ENCODE measurements at places on chromosomes 7 and 10.

- no peak for DNase-seq
These were observed 126.8 kb downstream of the SKIDA1 start for GRCh38 chr10:21398563-21399231.

GRCh38 chr10:8269976-8270375, 215.5 kb downstream of the GATA3 start:
- no peak for DNase-seq

- DNase-seq = no peak
These were observed 15.9 kb upstream of the FAS start for GRCh38 chr10:88974446-88975376.

DNA sequence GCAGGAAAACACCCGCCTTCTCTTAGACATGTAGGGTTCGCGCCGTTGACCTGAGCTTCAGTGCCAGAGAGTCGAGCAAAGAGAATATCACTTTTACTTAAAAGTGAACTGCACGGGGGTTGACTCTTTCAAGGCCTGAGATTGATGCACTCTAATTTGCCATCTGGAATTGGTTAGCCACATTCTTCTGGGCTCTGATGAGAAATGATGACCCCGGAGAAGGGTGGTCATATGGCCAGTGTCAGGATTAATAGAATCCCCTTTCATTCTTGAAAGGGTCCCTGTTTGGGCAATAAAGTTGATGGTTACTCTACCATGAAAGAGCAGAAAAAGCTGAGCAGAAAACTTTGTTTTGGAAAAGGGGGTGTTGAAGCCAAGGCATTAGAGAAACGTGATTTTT, 31.2 kb downstream of the GRK5 start:
- no peak for DNase-seq

DNA sequence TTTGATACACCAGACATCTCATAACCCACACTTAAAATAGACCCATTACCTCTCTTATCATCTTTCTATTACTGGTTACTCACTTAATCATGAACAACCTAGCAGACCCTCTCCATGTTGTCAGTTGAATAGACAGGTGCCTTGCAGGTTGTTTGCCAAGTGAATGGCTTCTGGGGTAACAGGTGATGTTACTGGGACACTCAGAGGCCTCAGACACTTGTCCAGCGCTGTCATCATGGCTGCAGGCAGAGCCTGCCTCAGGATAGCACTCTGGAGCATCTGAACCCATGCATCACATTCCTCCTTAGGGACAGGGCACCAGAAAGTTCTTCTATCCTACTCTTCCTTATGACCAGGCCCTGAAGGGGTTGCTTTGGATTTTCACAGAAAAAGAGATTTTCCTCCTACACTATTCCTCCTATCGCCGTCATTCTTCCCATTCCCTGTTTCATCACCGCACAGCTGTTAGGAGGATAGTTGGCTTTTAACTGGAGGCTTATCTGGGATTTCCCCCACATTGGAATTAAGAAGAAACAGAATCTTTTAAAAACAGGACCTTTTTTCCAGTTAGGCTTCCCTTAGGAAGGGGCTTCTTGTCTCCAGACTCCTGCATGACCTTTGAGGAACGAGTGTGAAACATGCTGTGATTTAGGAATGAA, 182.1 kb downstream of the VTI1A start:
- no peak for DNase-seq

GRCh38 chr7:45187089-45187945, 29.7 kb downstream of the RAMP3 start:
- no peak for DNase-seq

GRCh38 chr7:35792873-35793489, 7.9 kb upstream of the SEPTIN7 start:
- DNase-seq = no peak

DNA sequence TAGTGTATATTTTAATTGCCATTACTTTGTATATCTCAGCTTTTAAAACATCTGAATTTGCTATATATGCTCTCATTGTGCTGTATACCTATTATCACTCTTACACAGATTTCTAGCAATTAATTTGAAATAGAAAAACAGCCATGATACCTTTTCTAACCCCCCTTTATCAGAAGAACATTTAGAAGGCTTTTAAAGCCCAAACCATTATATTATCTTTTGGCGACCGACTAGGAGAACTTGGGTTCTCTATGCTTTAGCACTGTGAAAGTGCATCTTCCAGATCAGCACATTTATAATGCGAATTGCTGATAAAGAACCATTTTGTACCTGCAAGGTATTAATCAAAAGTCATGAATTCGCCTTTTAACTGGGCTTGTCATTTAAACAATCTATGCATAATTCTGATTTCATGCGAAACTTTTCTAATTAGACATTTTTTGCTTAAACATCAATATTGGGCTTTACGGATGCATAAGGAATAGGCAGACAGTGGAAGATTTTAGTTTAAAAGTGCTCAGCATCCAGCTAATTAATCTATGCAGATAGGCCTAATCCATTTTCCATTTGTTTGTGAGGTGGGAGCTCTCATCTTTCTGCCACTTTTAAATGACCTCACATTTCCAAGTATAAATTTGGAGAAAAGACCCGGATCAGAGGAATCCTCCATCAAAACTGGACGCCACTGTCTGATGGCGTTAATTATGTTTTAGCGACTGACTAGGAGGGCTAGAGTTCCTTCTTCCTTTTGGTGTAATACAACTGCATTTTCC, 1.2 kb upstream of the MLLT10 start:
- DNase-seq = no peak

DNA sequence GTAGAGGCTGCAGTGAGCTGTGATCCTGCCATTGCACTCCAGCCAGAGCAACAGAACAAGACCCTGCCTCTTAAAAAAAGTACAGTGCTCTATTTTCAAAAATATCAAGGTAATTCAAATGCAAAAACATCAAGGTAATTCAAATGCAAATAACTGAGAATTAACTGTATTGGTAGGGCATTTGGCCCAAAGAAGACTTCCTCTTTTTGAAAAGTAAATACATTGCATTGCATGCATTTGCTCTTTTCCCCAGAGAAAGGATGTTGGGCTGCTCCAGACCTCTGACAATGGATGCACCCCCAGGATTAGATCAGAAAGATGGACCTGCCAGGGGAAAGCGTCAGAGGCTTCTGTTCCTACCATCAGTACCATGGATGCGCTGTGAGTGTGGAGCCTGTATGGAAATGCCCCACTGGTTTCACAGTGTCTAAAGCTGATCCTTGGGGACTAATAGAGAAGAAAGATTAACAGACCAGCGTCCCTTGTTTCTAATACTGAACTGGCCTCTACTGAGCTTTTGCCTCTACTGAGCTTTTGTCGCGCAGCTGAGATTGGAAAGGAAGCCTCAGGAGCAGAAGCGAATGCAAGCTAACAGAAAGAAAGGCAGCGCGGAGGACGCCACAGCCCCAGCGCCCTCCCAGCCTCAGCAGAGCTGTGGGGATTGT, 93.5 kb upstream of the LYZL2 start:
- DNase-seq = no peak

- DNase-seq = no peak
These were observed 740.9 kb downstream of the POM121L12 start for GRCh38 chr7:53776323-53776722.

DNA sequence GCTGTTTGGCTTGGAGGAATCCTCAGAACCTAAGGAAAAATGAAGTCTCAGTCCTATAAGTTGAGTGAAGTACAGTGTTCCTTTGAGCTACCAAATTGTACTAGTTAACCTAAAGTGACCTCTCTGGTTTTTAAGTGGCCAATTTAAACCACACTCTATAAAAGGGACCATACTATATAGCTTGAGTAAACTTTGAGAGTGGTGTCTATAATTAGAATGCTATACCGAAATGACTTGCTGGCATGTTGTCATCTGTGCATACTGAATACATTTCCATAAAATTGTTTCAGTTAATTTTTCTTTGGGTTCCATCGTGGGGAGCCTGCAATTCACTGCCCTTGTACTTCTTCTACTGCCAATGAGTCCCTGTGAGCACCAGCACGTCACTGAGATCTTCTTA, 151.1 kb downstream of the DKK1 start:
- DNase-seq = no peak

GRCh38 chr7:111392294-111392693, 170.0 kb downstream of the IMMP2L start:
- no peak for DNase-seq

DNA sequence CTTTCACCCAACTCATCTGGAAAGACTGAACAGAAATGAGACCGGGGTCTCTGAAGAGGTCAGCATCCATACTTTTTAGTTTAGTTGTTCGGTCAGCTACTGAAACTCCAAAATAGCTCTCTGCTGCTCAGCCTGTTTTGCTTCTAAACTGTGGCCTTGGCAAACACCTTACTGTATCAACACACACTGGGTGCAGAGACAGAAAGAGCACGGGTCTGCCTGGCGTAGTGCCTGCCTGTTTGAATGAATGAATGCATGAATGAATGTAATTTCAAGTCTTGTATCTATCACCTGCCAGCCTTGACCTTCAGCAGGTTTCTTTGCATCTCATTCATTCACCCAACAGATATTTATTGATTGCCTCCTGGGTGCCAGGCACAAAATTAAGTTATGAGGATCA, 98.4 kb downstream of the PLPP4 start:
- no peak for DNase-seq

DNA sequence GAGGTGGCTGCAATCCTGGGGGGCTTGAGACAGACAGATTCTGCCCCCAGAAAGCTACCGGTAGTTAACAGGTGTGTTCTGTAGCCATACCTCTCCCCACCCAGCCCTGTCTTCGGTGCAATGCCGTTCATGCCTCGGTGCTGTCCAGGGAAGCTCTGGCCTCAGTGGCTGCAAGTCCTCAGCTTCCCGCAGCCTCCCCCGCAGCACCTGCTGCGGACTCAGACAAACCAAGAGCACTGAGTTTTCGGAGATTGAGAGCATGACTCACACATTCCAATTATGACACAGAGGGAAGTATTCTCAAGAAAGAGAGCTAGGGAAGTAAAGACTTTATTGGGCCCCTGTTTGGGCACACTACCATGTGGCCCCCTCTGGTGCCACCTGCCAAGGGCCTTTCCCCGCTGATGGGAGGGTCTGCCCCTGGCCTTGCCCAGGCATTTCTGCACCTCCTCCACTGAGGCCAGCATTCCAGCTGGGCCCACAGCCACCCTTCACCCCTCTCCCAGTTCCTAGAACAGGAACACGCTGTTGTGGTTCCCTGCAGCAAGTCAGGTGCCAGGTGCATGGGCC, 30.2 kb upstream of the EZH2 start:
- no peak for DNase-seq

GRCh38 chr10:35089611-35090161, 455 bp downstream of the CUL2 start:
- DNase-seq = no peak

- DNase-seq = no peak
These were observed 134.8 kb downstream of the CUL2 start for GRCh38 chr10:34955391-34955790.

DNA sequence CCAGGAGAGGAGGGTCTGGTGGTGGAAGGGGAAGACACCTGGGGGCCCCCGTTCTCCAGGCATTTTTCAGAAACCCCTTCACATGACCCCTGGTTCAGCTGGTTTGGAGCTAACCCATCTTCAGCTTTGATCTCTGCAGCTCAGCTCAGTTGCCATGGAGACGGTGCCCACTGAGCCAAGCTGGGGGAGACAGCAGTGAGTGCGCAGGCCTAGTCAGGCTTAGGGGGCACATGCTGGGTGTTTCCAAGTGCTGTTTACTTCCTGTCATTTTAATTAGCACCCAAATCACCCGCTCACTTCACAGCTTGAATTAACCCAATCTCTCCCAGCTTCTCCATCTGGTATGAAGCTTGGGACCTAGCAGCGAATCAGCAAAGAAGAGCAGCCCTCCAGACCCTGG, 9.0 kb downstream of the SPOCK2 start:
- no peak for DNase-seq

GRCh38 chr7:135690566-135690965, 28.3 kb downstream of the STMP1 start:
- no peak for DNase-seq

GRCh38 chr7:56105508-56105907, 768 bp downstream of the CHCHD2 start:
- no peak for DNase-seq

- no peak for DNase-seq
These were observed 87.8 kb downstream of the BTRC start for GRCh38 chr10:101441541-101442455.

DNA sequence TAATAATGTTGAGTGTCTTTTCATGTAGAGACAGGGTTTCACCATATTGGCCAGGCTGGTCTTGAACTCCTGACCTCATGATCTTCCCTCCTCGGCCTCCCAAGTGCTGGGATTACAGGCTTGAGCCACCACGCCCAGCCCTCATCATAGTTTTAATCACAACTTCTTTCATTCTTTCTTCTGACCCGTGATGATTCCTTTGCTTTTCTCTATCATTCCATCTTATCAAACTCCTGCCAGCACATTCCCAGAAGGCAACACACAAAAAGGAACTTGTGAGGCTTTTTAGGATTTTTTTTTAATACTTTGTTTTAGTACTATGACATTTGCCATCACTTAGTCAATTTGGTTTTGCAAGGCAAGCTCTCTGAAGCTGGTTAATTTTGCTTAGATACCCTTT, 77.5 kb upstream of the MEOX2 start:
- DNase-seq = no peak

GRCh38 chr10:86046845-86047460, 319.6 kb downstream of the GRID1 start:
- no peak for DNase-seq

GRCh38 chr10:30384701-30385201, 35.7 kb upstream of the MTPAP start:
- DNase-seq = no peak

DNA sequence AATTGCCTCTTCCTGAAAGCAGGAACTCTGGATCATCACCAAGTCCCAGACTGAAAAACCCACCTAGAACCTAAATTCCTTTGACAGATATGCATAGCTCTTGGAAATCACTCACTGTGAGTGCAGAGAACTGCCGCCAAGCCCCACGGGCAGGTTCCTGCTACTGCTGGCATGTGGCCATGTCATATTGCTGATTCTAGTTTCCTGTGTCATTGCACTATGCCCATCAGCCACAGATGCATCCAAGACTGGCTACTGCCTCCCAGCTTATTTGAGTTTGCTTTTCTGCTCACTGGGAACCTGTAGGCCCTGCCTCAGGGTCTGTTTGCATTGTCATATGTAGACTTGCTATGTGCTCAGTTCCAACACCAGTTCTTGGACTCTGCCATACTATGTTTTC, 786.0 kb downstream of the GRID1 start:
- no peak for DNase-seq

DNA sequence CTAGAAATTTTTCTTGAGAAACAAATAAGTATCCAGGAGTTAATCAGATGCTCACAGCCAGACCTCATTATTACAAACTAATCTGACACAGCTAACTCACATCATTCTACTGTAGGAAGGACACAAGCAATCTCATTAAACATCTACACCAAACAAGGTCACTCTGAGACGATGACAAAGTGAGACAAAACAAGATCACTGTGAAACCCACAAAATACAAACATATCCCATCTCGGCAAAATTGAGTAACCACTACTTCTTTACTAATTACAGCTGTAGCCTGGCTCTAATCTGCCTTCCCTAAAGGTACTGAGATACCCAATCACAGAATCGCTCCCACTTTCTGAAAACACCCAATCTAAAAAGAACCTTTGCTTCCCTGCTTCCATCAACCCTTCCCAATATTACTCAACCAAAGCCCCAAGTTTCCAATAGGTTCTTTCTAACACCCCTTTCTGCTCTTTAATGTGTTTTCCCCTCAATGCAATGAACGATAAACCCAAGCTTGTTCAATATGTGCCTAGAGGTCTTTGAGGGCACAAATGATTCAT, 26.9 kb downstream of the CCDC6 start:
- no peak for DNase-seq

- DNase-seq = no peak
These were observed 959 bp downstream of the DCLRE1C start for GRCh38 chr10:14952851-14953423.

GRCh38 chr10:119401671-119402395, 140.7 kb downstream of the RGS10 start:
- no peak for DNase-seq

GRCh38 chr10:122052701-122053100, 63.7 kb downstream of the TACC2 start:
- no peak for DNase-seq

Data from activated naive CD4-positive, alpha-beta T cell (primary cell).